Smooth muscle cell of the umbilical artery (primary cell): ENCODE measurements at places on chromosomes 12 and 14. TPM values are rescaled to one million over a fixed set of nuclear protein-coding genes. Genes with fewer than 3 reads are reported as not detected.

Gene MMP19
- 5.6 and 7.4 TPM in 2 replicates for total RNA-seq

Gene HCAR2
- total RNA-seq = not detected in 2 replicates

Gene KCNC2
- total RNA-seq = not detected in 2 replicates

Gene RNASE3
- not detected in 2 replicates for total RNA-seq

Gene PROX2
- not detected in 2 replicates for total RNA-seq
